Stimulated activated naive CD8-positive, alpha-beta T cell treated with anti-CD3 and anti-CD28 coated beads, Interleukin-15, Interleukin-2, amounts not matched to agents 100 U/mL and 50 U/mL, for 24 hours (primary cell): ENCODE measurements at places on chromosomes 4 and X.

DNA sequence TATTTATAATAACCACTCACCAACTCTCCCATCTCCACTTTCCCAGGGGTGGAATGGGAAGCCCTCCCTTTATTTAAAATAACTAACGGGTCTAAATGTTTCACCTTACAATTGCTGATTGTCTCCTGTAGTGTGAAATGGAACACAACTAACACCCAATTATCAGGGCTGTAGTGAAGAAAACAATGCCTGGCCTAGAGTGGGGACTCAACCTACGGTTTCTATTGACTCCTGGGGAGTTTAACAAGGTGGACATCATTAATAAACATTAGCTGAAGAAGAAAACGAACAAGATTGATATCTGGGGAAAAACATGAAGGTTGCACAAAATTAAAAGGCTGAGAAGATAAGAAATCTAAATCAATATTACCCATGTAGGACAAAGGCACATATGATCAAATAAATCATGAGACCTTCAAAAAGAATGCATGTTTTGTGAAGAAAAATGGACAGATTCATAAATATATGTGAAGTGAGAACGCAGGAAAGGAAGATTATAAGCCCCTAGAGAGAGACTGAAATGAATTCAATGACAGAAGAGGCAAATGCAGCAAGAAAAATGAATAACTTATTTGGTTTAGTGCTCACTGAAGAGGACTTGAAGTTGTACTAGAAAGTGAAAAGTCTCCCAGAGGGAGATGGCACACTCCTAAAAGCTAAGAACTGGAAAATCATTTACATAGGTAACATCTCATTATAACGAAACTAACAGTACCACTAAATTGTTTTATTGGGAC is 593.0 kb upstream of the AADAT start:
- DNase-seq = no peak

- no peak for DNase-seq
Measured at GRCh38 chr4:26434030-26434639, 56.1 kb downstream of the CCKAR start.

DNA sequence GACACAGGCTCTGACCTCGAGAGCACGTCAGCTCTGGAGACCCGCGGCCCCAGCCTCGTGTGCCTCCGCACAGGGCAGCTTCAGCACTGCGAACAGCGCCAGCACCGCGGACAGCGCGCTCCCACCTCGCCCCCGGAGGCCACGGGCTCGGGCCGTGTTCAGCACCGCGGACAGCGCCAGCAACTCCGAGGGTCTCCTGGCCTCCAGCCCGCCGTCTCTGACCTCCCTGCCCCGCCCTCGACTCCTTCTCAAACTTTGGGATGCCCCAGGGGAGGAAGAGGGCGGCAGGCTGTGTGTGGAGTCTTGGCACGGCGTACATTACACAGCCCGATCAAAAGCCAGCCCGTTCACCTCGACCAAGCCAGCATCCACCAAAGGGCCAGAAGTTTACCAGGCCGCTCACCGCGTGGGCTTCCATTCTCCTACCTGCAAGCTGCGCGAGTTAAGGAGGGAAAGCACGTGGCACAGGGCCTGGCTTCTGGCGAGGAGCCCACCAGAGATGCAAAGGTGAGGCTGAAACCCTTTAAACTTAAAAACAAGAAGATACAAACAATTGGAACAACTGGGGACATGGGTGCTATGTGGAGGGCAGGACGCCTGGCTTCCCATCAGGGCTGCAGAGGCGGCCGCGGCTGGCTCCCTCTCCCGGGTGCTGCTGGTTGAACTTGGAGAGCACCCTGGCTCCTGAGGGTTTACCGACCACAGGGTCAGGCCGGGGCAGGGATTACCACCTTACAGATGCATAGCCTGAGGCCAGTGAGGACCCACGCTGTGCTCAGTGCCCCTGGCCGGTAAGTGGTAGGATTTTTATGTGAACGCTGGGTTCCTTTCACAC is 4.5 kb upstream of the NKX1-1 start:
- DNase-seq = peak; percentile 73

GRCh38 chrX:80026116-80026515 is 11.6 kb downstream of the TBX22 start:
- no peak for DNase-seq

GRCh38 chr4:47468706-47469365 is 5.3 kb upstream of the COMMD8 start:
- DNase-seq = no peak

GRCh38 chrX:117743469-117744251 is 372.9 kb downstream of the KLHL13 start:
- no peak for DNase-seq

DNA sequence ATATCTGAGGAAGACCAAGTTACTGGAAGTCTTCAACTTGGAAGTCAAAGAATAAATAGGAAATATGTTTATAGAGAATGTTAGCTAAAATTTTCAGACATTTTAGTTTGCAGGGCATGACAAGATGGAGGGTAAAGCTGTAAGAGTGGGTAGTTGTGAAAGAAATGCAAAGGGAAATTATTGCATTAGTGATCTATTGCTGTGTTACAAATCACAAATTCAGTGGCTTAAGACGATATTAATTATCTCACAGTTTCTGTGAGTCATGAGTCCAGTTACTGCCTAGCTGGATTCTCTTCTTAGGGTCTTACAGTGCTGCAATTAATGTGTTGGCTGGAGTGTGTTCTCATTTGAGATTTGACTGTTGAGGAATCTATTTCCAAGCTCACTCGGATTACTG is 62.9 kb upstream of the CAMK2D start:
- no peak for DNase-seq

DNA sequence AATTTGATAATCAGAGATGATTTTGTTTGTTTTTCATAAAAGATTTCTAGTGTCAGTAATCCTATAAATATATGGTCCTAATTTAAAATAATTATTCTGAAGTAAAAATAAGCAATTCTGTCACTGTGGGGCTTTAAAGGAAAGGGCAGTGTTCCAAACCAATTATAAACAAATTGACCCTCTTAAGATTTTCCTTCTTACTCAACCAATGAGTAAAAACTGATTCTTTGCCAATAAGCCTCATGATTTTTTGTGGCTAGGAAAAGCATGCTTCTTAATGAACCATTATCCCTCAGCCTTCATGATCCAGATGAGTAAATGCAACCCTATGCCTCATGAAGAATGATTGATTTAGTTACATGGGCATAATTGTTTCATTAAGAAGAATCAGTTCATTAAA is 1010.4 kb downstream of the ADGRL3 start:
- DNase-seq = no peak

GRCh38 chr4:101956068-101956825 is 165.7 kb downstream of the BANK1 start:
- no peak for DNase-seq

- no peak for DNase-seq
Measured at GRCh38 chr4:24774452-24774851, 20.9 kb upstream of the SOD3 start.

DNA sequence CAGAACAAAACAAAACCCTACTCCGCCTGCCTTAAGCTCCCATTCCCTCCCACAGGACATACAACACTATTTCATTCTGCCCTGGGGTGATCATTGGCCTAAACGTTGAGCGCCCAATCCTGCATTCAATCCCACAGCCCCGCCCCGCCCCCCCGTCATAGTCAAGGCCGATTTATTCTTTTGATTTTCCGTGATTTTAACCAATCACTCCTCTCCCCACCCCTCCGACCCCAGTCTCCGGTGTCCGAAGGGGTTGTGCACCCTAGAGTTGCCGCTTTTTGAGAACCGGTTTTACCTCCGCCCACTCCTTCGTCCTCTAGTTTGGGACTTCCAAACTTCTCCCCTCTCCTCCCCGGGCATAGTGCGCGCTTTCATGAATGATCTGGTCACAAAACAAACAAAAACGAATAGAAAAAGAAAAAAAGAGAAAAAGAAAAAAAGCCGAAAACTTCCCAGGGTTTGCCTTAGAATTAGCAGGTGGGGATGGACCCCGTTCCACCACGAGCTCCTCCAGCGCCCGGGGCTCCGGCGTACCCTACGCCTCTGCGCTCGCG is 446 bp upstream of the UBE2A start:
- no peak for DNase-seq

DNA sequence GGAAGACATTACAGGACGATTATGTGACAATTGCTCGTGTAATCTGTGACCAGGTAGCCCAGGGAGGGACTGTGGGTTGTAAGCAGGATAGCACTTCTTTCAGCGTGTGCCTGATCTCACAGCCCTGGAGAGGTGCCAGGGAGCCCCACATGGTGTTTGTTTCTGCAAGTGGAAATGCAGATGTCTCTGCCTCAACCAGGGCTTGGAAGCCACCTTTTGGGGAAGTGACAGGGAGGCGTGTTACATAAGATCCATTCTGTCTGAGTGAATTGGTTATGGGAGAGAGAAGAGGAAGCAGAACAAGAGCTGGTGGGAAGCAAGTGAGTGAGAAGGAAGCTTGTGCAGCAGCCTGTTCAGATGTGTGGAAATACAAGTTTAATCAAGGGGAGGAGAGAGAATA is 104.5 kb upstream of the GATB start:
- no peak for DNase-seq

GRCh38 chr4:123524958-123525628 is 128.5 kb downstream of the SPRY1 start:
- DNase-seq = no peak

- DNase-seq = no peak
Measured at GRCh38 chrX:153780678-153781427, at the start of gene SRPK3. Gene SRPK3 (plus strand): TSS chrX:153781041. CDS start chrX:153781087, 46 bp downstream.

- no peak for DNase-seq
Measured at GRCh38 chrX:14073071-14073470, 43.4 kb upstream of the GEMIN8 start.

- peak; percentile 82 for DNase-seq
Measured at GRCh38 chrX:38561126-38561868, at the start of gene TSPAN7. Gene TSPAN7 (plus strand): TSS chrX:38561542. CDS start chrX:38561547, 5 bp downstream.

DNA sequence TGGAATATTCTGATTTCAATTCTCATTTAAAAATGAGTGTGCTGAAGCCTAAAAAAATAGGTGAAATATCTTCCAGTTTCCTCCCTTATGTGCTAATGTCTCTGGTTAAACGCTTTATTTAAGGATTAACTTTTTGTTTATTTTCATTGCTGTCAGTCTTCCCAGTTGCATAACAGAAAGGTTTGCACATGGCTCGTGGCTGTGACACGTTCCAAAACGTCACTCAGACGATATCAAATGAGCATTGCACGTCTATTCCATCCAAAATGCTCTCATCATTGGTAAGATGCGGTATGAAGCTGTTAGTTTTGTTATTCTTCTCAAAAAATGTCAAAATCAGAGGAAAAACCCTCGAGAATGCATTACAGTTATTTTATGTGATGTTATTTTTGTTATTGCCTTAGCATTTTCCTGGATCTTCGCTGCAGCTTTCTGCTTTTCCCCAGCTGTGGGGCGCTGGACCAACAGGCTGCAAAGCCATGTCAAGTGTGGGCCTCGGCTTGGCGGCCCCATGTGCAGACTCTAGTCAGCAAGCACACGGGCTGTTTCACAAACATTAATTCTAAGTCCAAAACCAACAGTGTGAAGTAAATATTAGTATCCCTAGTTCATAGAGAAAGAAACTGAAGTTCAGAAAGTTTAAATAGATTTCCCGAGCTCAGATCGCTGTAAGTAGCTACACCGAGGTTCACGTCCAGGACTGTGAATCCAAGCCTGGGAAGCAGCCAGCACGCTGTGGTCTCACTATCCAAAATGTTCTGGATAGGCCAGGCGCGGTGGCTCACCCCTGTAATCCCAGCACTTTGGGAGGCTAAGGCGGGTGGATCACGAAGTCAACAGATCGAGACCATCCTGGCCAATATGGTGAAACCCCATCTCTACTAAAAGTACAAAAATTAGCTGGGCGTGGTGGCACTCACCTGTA is 793.4 kb upstream of the FRG1 start:
- no peak for DNase-seq

DNA sequence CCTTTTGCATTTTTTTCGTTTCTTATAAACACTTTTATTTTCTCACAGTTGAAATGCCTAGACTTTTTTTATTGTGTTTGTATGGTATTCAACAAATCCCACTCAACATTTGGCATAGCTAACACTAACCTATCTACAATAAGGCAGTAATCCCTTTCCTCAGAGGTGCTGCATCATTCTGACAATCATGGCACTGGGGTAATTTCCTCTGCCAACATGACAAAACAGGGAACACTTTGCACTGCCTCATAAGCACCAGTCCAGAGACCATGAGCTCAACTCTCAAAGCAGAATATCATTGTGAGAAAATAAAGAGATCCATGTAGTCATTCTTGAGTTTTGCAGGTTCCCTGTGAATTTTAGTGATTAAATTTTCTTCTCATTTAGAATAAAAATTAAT is 183.8 kb upstream of the INTU start:
- DNase-seq = no peak

- DNase-seq = no peak
Measured at GRCh38 chr4:151766691-151767090, 5.9 kb upstream of the GATB start.

DNA sequence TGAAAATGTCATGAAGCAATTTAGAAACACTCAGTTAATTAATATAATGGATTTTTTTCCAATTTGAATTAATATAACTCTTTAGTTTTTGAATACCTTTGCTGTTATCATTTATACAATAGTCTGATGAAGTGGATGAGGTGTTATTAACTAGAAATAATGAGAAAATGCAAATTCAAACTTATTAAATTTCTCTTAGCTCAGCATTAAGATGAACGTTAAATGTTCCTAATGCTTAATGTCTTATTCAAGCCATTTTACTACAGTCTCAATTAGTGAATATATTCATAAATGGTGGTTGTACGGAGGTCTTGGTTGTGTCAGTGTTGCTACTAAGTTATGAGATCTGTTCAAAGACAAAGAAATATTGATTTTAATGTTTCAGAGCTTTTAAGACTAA is 186.3 kb downstream of the DTHD1 start:
- DNase-seq = no peak

GRCh38 chr4:23039818-23040217 is 347.1 kb downstream of the GBA3 start:
- DNase-seq = no peak

GRCh38 chr4:148415500-148415899 is 26.7 kb downstream of the NR3C2 start:
- no peak for DNase-seq
